NCI-H1417 (cell line): ENCODE measurements at places on chromosomes 3 and 15.

DNA sequence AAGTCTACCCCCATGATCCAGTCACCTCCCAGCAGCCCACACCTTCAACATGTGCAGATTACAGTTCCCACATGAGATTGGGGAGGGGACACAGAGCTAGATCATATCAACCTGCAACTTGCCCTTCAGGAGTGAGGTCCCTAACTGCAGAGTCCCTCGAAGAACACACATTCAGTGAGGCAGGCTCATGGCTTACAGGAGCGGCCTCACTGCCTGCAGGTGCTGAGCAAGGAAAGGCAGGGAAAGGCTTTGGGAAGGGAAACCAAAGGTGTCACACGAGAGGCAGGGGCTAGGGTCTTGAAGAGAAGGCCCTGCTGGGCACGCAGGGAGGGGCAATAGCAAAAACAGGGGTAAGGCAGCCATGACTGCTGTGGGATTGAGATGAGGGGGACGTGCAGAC, 182.4 kb upstream of the CHRNA7 start:
- no peak for DNase-seq

GRCh38 chr3:122014741-122015140, 7.3 kb downstream of the ILDR1 start:
- DNase-seq = no peak

DNA sequence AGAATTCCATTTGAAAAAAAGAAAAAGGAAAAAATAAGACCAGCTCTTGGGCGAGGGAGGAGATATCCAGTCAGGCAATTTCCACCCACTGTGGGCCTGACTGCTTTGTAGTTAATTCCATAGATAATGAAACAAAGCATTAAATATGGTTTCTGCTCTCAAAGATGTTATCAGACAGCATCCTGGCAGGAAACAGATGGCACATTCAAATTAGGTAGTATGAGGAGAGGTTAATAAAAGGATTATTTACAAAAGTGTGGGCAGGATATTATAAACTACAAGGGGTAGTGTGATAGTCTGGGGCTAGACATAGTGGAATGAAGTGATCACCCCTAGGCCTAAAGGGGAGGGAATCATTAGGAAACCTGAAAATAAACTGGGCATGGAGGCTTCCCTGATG, 193.2 kb downstream of the CLSTN2 start:
- peak; percentile 33 for DNase-seq

- no peak for DNase-seq
Observed at GRCh38 chr3:172142051-172142863, 102.9 kb downstream of the FNDC3B start.

DNA sequence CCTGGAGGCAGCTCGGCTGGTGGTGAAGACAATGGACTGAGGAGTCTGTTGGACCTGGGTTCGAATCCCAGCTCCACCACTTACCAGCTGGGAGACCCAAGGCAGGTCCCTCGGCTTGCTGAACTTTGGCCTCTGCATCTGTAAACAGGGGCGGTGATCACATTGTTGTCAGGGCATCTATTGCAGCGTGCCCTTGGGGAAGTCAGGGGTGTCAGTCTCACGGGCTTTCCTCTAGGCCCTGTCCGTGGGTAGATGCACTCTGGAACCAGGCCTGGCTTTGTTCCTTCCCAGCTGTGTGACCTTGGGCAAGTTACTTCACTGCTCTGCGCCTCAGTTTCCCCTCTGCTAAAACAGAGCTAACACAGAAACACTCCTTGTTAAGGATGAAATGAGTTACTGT, 68.8 kb upstream of the SLC6A6 start:
- no peak for DNase-seq

- no peak for DNase-seq
Observed at GRCh38 chr3:86257955-86258641, 732.9 kb downstream of the VGLL3 start.

DNA sequence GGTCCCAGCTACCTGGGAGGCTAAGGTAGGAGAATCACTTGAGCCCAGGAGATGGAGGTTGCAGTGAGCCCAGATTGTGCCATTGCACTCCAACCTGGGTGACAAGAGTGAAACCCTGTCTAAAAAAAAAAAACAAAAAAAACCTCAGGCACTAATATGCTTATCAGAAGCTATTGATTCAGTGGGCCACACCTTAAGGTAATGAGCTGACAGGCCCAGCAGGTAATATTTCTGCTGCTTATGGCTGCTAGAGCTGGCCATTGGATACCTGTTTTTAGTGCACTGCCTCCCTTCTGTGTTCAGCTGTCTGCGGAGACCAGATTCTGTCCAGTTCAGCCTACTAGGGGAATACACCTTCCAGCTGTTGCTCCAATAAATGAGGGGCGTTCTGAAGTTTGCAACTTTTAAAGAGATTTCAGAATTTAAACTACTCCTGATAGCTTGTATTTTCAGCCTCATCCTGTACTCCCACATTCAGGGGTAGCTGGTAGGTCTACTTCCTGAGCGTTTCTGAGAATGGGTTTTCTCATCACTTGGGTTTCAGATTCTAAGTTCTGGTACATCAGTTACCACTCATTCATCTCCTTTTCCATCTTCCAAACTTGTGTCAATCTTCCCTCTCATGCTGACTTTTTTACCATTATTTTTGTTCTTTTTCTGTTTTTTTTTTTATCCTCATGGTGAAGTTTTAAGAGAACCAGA, 69.0 kb downstream of the ATP11B start:
- DNase-seq = no peak

DNA sequence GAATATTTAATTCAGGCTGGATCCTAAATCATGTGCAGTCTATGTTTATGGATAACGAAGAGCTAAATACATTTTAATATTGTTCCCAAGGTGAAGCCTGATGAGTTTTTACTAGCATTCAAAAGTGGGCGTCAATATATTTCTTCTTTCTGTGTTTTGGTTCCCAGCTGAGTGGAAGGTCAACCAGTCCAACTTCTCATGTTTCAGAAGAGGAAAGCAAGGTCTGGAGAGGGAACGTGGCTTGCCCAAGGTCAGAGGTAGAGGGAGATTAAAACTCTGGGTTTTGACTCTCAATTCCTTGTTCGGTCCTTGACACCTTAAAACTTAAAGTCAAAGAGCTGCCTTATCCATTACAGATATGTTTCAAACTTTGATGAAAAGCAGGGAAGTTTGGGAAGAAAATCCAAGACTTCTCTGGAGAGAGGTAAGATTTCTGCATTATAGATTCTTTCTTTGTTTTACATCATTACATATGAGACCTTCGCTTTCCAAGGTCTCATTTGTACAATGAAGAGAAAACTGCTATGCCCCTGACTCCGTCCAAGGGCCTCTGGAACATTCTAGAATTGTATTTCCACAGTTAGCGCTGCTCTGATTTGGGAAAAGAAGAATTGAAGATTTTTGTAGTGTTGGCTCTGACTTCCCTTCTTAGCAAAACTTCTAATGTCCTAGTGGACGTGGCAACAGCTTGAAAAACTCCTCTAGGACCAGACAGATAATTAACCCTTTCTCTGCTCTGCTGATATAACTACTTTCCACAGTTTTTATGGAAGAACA, 57.7 kb upstream of the HES1 start:
- no peak for DNase-seq

DNA sequence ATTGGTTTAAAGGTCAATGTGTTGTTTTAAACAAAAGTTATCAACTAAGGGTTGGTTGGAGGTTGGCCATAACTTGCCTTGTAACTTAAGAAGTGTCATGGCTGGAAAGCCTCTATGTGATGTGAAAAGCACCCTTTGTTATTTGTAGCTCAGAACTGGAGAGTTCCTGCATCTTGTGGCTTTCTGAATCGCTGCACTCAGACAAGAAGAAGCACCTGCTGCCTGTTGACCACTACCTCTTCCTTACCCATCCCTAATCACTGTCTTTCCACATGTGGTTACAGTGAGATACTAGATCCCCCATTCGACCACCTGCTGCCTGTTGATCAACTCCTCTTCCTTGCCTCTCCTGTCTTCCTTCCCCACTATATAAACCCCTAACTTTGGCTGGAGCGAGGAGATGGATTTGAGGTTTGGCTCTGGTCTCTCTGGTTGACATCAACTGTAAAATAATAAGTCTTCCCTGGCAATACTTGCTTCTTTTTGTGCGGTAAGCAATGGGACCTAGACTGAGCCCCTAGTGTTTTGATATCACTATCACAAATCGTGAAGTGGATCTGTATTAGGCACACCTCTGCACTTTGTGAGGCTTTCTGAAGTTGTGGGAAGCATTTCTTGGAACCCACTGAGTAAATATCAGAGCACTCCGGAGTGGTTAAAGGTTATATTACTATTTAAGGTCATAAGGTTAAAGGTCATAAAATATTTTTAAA, 13.8 kb downstream of the RPL39L start:
- DNase-seq = no peak

- DNase-seq = peak; percentile 86
Observed at GRCh38 chr3:184016811-184017671, 643 bp downstream of the ABCC5 start.

GRCh38 chr3:154952553-154952952, 127.6 kb upstream of the MME start:
- no peak for DNase-seq

- DNase-seq = peak; percentile 92
Observed at GRCh38 chr3:116165135-116165534, 280.2 kb downstream of the LSAMP start.

DNA sequence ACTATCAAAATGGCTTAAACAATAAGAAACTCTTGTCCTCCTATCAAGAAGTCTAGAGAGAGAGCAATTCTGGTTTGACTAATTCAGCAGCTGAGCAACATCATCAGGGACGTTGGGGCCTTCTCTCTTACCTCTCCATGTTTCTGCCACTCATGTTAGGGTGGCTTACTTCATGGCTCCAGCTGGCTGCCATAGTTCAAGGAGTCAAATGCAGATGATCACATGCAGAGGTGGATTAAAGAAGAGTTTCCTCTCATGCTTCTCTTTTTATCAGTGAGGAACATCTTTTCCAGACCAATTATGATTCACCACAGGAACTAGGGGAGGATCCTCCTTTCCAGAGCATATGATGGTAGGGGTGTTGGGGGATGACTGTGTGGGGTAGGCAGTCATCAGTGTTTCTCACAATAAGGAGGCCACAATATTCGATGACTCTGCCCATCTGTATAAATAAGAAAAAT, 45.5 kb downstream of the NEK11 start:
- DNase-seq = no peak

DNA sequence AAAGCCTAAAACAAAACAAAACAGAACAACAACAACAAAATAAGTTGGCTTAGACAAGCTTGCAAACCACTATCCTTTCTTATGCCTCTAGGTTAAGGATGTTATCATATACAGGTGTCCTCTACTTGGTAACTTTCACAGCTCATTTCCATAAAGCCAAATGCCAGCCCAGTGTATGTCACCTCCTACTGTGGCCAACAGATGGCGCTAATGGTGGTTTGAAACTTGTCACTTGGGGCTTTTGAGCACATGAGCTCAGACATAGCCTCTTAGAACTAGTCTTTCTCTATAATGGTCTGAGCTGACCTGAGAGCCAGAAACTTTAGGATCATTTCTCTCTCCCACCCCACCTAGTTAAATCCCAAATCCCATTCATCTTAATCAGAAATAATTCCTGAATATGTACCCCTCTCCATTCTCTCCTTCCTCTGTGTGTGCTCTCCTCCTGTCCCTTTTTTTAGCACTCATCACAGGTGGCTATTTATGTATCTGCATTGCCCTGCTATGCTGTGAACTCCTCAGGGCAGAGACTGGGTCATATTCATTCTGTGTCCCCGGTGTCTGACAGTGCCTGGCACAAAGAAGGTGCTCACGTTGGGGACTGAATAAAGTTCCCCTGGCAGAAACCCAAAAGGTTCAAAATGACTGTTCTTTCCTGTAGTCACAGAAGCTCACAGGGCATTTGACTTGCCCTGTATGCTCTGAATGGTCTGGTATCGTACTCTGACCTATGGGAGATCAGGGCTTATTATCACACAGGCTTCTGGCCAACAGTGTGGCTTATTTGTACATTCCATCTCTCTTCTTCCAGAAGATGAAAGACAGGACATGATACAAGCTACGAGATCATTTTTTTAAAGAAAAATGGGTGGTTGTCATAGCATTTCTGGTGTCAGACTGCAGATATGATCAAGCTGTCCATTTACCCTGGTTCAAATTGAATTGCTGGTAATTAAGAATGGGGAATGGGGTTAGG, 319.3 kb upstream of the AZI2 start:
- peak; percentile 77 for DNase-seq

DNA sequence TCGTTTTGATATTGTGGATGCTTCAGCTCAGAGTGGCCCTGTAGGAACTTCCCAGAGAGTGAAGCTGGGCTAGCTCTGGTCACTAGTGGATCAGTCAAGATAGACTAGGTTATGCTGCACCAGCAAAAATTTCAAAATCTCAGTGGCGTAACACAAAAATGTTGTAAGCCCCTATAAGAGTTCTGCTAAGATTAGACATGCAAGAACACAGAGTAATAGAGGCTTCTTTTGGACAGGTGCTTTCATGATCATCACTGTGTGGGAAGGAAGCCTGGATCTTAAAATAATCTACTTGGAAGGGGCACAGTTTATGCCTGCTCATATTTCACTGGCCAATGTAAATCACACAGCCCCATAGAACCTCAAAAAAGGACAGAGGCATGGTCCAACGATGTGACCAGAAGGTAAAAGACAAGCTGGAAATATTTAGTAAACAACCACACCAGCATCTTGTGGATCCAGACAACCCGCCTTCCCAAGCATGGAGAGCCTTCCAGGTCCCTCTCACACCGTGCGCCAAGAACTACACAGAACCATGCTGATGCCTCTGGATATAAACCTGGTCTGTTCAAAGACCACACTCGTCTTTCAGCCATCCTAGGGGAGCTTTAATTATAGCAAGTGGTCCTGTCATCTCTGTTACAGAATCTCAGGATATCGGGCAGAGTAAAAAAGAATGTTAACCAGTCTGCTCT, 554.3 kb downstream of the EPHB1 start:
- DNase-seq = no peak

DNA sequence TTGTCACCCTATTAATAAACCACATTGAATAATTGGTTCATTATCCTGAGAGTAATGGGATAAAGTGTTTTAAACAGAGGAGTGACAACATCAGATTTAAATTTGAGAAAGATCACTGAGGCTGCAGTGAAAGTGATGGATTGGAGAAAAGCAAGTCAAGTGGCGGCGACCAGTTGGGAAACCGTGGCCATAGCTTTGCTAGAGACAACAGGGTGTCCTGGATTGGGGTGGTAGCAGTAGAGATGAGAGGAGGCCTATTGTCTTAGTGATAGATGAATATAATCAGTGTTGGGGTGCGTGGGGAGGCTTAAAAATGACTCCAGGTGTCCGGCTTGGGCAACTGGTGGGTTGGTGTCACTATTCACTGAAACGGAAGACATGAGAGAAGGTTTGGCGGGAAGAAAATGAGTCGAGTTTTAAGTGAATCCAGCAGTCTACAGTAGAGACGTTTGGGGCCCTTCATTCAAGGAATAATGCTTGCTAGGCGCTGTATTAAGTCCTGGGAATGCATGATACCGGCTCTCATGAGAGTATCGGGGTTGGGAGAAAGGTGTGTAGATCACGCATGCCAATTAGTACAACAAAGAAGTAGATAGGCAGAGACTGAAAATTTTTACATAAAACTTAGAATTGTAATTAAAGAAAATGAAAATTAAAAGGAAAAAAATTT, 819 bp downstream of the NEK4 start:
- DNase-seq = no peak

- DNase-seq = no peak
Observed at GRCh38 chr15:101024073-101024695, 105.0 kb downstream of the LRRK1 start.

- no peak for DNase-seq
Observed at GRCh38 chr3:52986049-52986448, 59.8 kb downstream of the SFMBT1 start.
